ENCODE measurements at places on chromosomes 7 and 10.

DNA sequence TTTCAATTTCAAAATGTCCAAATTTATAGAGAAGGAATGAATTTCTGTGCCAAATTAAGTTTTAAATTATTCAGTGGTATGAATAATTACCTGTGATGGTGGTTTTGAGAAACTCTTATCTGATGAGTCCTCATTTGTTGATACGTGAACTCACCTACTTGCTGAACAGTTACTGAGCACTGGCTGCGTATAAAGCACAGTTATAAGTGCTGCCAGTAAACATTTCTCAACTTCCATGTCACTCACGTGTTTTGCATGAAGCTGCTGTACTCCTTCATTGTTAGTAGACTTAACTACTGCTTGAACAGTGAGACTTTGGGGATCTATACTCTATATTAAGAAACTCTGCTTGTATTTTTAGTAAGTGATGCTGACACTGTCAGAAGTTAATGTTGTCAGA, 269.1 kb upstream of the FZD8 start:
- DNase-seq, result no peak

DNA sequence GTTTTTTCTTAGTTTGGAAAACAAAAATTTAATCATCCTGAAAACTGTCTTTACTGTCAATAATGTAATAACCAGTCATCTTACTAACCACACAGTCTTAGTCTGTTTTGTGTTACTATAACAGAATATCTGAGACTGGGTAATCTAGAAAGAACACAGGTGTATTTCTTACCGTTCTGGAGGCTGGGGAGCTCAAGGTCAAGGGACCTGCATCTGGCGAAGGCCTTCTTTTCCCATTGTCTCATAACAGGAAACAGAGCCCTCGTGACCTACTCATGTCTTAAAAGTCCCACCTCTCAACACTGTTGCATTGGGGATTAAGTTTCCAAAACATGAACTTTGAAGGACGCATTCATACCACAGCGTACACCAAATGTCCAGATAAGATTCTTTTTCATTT, 932.3 kb downstream of the CNTNAP2 start:
- no peak for DNase-seq

DNA sequence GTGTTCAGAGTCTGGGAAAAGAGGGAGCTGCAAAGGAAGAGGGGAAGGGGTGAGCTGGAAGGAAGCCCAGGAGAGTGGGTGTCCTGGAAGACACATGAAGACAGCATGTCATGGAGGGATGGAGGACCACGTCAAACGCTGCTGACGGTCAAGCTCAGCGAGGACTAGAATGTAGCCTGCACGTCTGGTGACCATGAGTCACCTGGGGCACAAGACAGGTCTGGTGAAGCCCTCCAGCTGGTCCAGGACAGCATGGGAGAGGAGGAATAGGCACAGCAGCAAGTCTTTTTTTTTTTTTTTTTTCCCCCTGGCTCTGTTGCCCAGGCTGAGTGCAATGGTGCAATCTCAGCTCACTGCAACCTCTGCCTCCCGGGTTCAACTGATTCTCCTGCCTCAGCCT, 19.6 kb upstream of the AMZ1 start:
- no peak for DNase-seq

DNA sequence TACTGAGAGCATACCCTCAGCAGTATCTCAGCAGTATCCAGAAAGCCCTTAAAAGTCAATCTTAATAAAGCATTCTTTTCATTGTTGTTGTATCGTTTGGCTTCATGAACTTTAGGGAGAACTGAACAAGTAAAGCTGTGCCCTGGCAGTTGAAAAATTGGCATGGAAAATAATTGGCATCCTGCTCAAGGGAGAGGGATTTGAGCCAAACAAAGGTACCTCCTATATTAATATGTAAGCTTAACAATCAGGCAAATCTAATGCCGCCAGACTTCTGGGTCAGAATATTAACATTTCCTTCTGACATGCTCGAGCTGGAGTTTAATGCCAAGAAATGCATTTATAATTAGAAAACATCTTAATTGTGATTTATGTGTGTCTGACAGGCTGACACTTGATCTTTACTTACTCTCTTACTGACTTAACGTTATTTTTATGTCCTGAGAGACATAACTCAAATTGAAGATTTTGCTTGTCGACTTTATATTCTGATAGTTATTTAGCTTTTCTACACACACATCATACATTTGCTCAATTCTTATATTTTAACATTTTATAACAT, 42.1 kb upstream of the PCDH15 start:
- DNase-seq, result no peak

GRCh38 chr7:6274743-6275142, 2.3 kb upstream of the CYTH3 start:
- DNase-seq, result no peak

DNA sequence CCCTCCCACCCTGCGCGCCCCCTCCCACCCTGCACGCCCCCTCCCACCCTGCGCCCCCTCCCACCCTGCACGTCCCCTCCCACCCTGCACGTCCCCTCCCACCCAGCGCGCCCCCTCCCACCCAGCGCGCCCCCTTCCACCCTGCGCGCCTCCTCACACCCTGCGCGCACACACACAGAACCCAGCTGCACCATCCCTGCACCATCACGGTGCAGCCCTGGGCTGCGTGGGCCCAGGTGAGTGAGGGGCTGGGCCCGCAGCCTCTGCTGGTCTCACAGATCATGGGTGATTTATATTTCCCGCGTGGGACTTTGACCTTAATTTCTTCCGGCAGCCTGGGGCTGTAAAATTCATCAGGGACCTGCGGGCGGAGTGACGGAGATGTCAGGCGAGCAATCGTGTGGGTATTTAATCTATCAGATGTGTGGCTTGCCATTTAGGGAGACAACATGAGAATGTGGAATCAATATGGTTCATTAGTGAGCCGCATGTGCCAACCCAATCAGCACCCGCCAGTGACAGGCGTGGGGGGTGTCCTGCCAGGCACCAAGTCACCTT, 57.7 kb downstream of the C10orf105 start:
- DNase-seq, result no peak

DNA sequence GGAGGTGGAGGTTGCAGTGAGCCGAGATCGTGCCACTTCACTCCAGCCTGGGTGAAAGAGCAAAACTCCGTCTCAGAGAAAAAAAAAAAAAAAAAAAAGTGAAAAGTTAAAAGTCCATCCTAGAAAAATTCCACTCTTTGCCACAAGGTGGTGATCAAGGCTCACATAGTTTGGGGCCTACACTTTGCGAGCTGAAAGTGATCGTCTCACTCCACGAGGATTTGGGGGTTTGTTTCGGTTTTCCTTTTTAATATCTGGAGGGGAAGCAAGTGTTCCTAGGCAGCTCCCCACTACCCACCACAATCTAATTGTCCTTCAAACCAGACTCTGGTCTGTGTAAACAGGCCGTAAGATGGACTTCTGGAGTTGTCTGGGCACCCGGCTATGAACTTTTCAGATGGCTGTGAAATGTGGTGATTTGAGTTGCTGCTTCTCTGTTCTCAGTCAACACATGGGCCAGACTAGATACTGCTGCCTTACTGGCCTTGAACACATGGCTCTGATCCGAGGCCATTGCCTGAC, 27.1 kb downstream of the PRLHR start:
- DNase-seq, result peak; percentile 14

DNA sequence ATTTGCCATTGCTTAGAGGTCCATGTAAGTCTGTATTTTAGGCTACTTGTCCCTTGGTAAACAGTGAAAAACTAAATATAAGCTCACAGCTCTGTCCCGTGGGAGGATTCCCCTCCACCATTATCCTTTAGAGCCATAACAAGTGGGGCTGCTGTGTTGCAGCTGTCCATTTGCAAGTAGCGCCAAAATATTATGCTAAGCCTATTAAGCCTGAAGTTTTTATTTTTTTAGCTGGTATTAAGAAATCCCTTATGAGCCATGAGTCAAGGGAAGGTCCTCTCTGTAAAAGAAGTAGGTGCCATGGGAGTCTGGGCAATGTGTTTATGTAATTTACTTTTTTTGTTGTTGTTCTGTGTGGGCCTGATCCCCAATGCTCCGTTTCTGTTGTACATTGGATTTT, 183.9 kb downstream of the THSD7A start:
- DNase-seq, result no peak

GRCh38 chr7:32026083-32026425, 44.2 kb downstream of the PDE1C start:
- DNase-seq, result no peak

DNA sequence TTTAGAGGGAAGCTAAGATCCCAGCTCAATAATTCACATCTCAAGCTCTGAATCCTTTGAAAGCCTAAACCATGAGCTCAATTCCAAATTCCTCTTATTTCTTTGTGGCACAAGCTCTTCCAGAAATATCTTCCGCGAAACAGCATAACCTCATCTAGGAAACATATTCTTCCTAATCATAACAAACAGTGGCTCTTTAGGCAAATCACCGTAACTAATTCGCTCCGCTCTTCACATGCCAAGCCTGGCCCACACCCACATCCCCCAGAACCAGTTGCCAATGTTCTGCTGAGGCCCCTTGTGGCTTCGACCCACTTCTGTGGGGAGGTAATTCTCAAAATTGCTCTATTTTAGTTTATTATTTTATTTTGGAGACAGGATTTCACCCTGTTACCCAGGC, 19.2 kb downstream of the GAD2 start:
- DNase-seq, result no peak

DNA sequence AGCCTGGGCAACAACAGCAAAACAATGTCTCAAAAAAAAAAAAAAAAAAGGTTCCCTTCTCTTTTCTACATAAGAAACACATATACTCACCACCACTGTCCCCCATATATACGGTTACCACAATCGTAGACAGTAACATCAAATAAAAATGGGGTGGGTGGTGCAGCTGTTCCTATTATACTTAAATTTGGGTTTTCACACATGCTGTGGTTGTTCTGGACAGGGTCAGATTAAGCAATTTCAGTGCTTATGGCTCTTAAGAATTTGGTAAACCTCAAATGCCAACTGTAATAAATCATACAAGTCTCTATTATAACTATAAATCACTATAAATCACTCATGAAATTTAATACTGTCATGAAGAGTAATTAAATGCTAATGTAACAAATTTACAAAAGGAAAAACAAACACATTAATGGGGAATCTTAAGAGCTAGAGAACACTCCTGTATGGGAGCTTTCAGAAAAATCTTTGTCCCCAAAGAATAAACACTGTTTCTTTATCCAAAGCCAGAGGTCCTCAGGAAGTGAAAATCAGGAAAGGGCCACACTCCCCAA, 143.6 kb downstream of the GLI3 start:
- no peak for DNase-seq

DNA sequence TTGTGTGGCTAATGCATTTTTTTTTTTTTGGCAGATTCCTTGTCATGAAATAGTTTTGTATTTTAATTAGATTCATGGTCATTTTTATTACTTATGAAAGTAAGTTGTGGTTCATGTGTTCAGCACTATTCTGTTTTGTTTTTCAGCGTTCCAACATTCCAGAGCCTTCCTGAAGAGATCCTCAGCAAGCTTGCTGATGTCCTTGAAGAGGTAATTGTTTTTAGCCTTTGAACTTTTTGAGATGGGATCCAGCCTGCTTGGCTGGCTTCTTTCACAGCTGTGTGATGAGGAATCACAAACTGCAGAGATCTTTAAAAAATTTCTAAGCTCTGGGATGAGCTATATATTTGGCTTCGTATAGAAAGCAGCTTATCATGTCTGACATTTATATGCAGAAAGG, 208.0 kb upstream of the CSTF2T start:
- no peak for DNase-seq

Measured in AG09309 (cell line).